ENCODE measurements at places on chromosomes 16 and 17.

DNA sequence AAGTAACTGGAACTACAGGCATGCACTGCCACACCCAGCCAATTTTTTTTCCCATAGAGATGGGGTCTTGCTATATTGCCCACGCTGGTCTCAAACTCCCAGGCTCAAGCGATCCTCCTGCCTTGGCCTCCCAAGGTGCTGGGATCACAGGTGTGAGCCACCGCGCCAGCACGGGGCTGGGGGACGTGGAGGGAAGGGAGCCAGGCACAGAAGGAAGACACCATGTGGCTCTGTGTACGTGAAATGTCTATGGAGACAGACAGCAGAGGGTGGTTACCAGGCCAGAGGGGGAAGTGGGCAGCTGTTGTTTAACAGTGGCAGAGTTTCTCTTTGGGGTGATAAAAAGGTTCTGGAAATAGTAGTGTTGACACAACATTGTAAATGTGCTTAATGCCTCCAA lies 4.6 kb upstream of the PIEZO1 start:
- DNase-seq: no peak
- H3K27ac ChIP-seq: peak overlapping the region; percentile 39
- H3K4me3 ChIP-seq: peak overlapping the region; percentile 14
- no peaks in the 10 kb centered on the region for H3K27me3 ChIP-seq
- peaks cover 45% of the 10 kb centered on the region for H3K4me1 ChIP-seq

DNA sequence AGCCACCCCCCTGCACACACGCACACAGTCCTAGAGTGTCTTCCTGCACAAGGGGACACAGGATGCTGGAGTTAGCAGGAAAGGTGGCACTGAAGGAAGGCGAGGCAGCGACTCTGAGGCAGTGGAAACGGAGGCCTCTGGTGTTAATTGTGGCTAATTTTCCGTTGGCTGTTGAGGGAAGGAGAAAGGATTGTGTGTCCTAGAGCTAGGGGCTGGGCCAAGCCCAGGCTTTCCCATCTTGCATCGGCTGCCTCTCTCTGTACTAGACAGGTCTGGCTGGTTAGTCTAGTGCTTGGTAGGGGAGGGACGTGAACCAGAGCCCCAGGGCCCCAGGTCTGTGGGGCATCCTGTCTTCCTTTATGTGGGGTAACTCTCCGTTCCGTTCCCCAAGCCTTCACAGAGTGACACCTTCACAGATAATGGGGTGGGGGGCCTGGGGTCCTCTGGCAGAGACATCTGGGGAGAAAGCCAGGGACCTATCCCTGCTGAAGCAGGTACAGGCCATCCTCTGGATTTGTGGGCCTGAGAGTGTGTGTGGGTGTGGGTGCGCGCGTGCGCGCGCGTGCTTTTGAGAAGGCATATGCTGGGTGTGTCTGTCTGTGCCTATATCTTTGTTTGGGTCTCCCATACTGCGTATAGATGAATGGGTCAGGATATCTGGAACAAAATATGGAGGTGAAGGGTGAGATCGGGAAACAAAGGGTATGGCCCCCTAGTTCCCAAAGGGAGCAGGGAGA lies at the start of gene CHD3:
CHD3 (plus strand) TSS at position 606 of the 737 bp plus-strand sequence. CDS start 212 bp downstream, outside the sequence.
- no peak within 1 kb of the TSS for H3K4me3 ChIP-seq
- no peaks in the 10 kb centered on the region for H3K36me3 ChIP-seq
- no peak for DNase-seq
- no peak within 1 kb of the TSS for H3K27ac ChIP-seq
- H3K4me1 ChIP-seq: peaks cover 9% of the 10 kb centered on the region

GRCh38 chr16:75527825-75528299 lies 8.0 kb downstream of the CHST5 start:
- no peak overlapping the region for H3K4me3 ChIP-seq
- no peaks in the 10 kb centered on the region for H3K4me1 ChIP-seq
- peaks cover 4% of the 10 kb centered on the region for H3K27me3 ChIP-seq
- H3K36me3 ChIP-seq: no peaks in the 10 kb centered on the region
- no peak overlapping the region for H3K27ac ChIP-seq

DNA sequence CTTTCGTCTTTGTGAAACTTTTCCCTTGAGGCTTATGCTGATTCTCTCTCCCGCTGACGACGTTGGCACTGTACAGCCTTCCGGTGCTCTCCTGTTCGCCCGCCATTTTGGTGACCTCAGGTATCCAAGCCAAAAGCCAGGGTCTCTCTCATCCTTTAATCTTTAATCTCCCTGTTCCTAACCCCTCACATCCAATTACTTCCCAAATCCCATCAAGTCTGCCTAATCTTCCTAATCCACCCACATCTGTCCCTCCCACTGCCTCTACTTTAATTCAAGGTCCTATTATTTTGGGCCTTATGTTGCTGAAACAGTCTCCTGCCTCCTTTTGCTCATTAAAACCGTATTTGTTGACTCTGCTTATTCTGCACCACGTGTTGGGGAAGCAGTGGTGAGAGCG lies 7.3 kb downstream of the WRAP53 start:
- no peak overlapping the region for H3K4me3 ChIP-seq
- peaks cover 36% of the 10 kb centered on the region for H3K36me3 ChIP-seq
- no peak overlapping the region for H3K27ac ChIP-seq
- no peaks in the 10 kb centered on the region for H3K27me3 ChIP-seq
- no peak for DNase-seq
- H3K4me1 ChIP-seq: no peaks in the 10 kb centered on the region

- peaks cover 6% of the 10 kb centered on the region for H3K36me3 ChIP-seq
- H3K27me3 ChIP-seq: no peaks in the 10 kb centered on the region
- no peak for DNase-seq
- H3K27ac ChIP-seq: peak overlapping the region; percentile 36
- peaks cover 59% of the 10 kb centered on the region for H3K4me1 ChIP-seq
Measured at GRCh38 chr17:73600103-73600871, 44.0 kb downstream of the SDK2 start.

DNA sequence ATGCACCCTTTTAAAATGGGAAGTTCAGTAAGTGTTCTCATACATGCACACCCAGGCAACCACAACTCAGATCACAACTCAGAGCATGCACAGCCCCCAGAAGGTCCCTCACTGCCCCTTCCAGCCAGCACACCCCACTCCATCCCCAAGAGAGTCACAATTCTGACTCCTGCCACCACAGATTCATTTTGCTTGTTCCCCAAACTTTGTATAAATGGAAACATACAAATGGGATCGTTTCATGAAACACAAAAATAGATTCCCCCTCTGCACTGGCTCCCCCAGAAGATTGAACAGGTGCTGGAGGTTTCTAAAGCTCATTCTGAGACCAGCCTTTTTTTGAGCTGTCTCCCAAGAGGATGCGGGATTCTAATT lies 3.3 kb upstream of the TNFRSF13B start:
- DNase-seq: peak; percentile 33
- peak overlapping the region; percentile 93 for H3K27ac ChIP-seq
- H3K27me3 ChIP-seq: no peaks in the 10 kb centered on the region

DNA sequence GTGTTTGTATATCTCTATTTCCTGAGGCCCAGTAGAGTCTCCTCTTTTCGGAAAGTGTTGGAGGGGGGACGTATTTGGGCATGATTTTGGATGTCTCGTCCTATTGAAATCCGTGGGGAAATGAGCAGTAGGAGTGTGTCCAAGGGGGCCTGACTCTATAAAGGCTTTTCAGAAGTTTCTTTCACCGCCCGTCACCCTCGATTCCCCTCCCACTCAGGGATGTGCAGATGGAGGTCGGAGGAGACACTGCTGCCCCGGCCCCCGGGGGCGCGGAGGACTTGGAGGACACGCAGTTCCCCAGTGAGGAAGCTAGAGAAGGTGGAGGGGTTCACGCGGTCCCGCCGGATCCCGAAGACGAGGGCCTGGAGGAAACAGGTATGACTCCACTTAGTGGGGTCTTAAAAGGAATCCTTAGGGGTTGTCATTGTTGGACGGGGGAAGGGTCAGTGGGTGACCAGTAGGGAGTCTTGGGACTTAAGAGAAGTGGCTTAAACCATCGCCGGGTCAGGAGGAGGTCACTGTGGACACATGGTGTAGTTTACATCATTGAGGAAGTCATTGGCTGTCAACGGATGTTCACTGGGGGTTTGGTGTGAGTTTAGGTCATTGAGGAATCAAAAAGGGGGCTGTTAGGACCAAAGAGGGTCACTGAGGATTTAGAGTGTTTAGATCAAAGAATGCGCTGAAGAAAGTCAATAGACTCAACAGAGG lies 424 bp downstream of the MON1B start:
- H3K27ac ChIP-seq: peak overlapping the region; percentile 100
- H3K27me3 ChIP-seq: peaks cover 8% of the 10 kb centered on the region
- H3K4me1 ChIP-seq: peaks cover 41% of the 10 kb centered on the region
- DNase-seq: no peak

GRCh38 chr17:29005936-29006511 lies at the start of gene SEZ6:
TSS of gene SEZ6 (minus strand) at chr17:29006033. CDS start at chr17:29005869, 164 bp downstream.
- H3K4me1 ChIP-seq: peaks cover 4% of the 10 kb centered on the region
- H3K27me3 ChIP-seq: peaks cover 43% of the 10 kb centered on the region
- no peak within 1 kb of the TSS for H3K27ac ChIP-seq
- no peak within 1 kb of the TSS for H3K4me3 ChIP-seq
- peaks cover 10% of the 10 kb centered on the region for H3K36me3 ChIP-seq
- peak; percentile 37 for DNase-seq

GRCh38 chr16:52538511-52538910 lies 8.4 kb downstream of the TOX3 start:
- peaks cover 3% of the 10 kb centered on the region for H3K27me3 ChIP-seq
- no peak overlapping the region for H3K4me3 ChIP-seq
- no peak overlapping the region for H3K27ac ChIP-seq
- no peaks in the 10 kb centered on the region for H3K36me3 ChIP-seq
- H3K4me1 ChIP-seq: no peaks in the 10 kb centered on the region

Data from naive B cell (primary cell).